BJ (cell line): ENCODE measurements at places on chromosomes 6 and 20.
A peak's percentile ranks its signal among the peaks of the same experiment; 100 is the strongest.

DNA sequence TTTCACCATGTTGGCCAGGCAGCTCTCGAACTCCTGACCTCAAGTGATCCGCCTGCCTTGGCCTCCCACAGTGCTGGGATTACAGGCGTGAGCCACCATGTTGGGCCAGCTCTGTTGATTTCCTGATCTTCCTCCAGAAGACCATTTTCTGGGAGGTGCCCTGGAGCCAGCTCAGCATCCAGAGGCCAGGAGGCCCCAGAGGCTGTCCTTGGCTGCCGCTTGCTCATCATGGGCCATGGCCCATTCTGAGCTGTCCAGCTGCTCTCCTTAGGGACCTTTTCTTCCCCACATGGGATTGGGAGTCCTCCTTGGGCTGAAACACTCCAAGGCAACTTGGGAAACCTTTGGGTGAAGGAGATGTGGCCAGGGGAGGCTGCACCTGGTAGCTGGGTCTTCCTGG is 15.4 kb downstream of the LRRC73 start:
- DNase-seq = no peak

- DNase-seq = no peak
Measured at GRCh38 chr20:3235666-3236324, 3.2 kb downstream of the SLC4A11 start.

GRCh38 chr6:13614126-13614925 is 809 bp upstream of the NOL7 start:
- DNase-seq = no peak

DNA sequence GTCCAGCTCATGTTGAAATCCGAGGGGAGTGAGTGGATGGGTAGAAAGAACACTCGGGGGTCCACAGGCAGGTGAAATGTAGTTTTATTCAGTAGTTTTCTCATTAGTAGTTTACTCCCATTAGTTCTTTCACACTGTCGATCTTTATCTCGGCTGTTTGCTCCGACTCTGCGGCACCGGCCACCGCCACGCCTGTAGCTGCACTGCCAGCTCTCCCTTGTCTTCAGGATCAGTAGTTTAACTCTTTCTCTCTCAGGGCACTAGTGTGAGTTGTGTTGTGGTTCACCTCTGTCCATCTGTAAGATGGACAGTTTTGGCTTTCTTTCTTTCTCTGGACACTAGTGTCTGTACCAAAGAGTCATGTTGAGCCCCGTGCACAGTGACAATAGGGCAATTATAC is 195.7 kb downstream of the LMBRD1 start:
- DNase-seq = no peak

DNA sequence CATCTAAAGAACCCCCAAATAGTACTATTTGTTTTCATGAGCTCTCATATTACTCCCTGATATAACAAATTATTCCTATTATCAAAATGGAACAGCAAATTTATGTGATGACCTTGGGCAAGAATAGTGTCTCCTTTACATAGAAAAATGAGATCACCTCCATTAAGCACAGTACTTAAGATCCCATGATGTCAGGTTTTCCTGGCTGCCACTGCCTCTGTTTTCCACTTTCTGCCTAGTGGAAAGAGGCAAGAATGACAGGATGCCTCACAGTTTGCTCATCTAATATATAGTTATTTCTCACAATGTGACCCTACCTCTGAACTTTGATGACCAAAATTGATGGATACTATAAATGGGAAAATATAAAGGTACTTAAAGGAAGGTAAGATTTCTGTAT is 260.1 kb upstream of the SGK1 start:
- DNase-seq = no peak

- DNase-seq = no peak
Measured at GRCh38 chr6:214428-214827, 77.9 kb upstream of the DUSP22 start.

GRCh38 chr6:163588220-163588919 is 173.9 kb downstream of the QKI start:
- peak; percentile 25 for DNase-seq

DNA sequence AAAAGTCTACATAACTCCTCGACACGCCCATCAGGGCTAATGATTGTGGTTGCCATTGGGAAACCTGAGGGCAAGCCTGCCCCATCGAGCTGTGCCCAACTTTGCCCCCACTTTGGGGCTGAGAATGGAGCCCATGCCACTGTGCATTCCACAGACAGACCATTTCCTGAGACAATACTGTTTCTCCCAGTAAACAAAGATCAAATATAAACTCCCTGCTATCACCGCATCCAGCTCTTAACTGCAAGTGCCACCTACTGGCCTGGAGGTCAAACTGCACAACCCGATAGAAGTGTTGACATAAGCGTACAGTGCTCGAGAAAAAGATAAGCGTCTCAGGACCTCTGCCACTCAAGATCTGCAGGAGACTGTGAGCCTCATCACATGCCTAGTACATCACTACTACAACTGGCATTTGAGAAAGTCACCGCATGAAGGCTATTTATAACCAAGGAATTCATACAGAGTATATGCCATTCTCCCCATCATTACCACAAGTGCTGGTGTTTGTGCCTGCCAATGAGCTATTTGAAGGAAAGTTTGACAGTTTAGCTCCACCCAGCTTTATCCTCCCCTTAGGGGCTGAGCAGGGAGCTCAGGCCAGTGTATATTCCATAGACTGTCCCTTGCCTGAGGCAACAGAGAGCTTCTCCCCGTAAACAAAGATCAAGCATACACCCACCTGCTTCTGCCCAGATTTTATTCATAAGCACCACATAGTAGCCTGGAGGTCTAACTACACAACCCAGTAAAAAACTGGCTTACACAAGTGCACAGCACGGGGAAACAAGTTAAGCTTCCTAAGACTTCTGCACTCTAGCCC is 4.5 kb upstream of the DEFB126 start:
- no peak for DNase-seq

DNA sequence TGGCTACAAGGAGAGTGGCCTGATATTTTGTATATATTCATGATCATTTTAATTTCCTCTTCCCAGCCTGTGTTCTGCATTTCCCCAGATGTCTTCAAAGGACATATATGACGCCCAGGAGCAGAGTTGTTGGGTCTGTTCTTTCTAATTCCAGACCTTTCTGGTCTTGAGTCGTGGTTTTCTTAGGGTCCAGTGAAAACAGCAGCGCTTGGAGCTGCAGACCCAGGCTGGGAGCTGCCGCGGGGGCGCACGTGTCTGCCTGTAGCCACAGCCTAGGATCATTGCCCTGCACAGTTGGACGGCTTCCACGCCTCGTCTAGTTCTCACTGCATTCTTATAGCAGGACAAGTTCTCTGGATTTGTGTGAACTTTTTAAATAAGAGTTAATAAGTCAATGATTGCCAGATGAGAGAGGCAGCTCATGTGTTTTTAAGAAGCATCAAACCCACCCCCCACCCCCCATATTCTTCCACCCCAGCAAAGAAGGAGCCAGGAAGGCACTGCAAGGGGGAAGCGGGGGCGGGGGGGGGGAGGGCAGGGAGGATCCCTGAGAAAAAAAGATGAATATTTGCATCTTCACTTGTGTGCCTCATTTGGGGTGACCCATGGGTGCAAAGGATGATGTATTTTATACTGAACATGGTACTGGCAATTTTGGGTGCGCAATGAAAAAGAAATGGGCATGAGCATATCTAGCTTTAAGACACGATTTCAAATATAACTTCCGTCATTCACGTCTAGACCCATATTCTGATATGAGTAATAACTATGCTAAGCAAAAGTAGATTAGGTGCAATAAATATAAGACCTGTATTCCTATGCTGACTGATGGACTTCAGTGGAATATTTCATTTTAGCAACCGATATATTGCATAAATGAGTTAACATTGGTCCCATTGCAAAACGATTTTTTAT is 160.0 kb downstream of the TBXT start:
- no peak for DNase-seq

DNA sequence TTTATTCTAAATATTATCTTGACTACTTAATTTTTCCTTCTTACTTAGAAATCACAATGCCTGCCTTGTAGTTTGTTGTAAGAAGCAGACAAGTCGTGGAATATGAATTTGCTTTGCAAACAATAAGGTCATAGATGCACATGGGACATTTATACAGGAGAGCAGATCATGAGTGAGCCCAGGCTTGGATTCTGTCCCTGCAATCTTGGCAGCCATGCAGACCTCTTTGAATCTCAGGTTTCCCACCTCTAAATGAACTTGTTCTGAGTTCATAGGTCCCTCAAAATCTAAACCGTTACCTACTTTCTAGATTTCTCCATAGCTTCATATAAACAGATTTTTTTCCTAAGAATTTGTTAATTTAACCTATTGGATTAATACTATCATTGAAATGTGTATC is 19.5 kb downstream of the KIAA0408 start:
- no peak for DNase-seq

- DNase-seq = no peak
Measured at GRCh38 chr20:4457566-4458543, 263.9 kb upstream of the PRND start.

GRCh38 chr6:96907498-96907897 is 9.8 kb upstream of the NDUFAF4 start:
- DNase-seq = no peak

DNA sequence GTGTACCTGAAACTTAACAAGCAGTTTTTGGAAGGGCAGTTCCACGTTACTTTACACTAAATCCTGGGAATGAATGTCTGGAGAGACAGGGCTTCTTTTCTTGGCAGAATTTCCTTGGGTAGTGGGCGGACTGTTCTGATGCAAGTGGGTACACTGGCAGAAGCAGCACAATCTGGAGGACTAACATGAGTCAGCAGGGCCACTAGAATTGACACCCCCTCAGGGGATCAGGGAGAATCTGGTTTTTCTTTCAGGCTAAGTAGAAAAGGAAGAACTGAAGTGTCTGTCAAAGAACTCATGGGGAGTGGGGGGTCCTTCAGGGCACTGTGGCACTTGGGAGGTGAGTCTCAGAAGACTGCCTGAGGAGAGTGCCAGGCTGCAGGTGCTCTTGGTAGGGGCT is 34.6 kb downstream of the PANK2 start:
- DNase-seq = no peak

DNA sequence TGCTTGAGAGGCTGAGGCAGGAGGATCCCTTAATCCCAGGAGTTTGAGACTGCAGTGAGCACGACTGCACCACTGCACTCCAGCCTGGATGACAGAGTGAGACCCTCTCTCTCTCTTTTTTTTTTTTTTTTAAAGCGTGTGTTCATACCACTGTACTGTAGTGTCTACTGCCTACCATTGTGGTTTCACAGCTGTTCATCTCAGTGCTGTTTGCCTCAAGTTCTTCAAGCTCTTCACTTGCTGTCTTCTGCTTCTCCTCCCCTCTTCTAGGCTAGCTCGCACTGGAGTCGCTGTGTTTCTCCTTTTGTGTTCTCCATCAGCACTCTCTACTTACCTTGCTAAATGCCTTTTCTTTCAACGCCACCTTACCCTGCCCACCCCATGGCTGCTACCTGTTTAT is 7.4 kb downstream of the FOXO3 start:
- no peak for DNase-seq

GRCh38 chr20:41356951-41357350 is 9.7 kb downstream of the EMILIN3 start:
- no peak for DNase-seq

DNA sequence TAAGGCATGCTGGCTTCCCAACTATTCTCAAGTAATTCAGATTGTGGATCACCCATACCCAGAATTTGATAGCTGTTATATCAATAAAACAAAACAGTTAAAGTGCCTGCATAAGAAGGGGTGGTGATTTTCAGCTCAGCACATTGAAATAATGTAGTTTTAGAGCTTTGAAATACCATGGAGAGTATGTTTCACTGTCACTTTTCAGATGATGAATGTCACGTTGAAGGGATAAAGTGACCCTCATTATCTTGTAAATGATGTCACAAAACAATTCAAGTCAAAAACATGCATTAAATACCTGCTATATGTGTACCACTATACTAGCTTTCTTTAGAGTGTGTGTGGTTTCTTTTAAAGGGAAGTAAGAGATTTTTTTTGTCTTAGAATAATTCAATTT is 27.6 kb downstream of the MLIP start:
- no peak for DNase-seq

DNA sequence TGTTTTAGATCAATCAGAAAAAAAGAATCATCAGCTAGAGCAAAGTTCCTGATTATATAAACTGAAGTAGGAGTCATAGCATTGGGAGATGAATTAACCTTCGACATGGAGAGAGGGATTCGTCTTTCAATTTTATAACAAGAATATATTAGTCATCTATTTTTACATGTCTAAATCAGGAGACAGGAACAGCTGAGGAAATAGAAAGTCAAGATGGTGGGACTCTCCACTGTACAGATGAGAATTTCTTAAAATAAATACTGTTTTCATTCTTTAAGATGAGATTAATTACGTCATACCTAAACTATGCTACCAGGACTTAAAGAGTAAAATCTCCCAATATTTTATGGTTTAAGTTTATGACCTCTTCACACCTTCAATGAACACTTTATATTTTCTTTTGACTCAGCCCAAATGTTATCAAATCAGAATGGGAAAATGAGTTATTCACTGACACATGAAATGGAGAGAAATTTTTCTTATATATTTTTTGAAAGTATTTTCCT is 1137.7 kb downstream of the EPHA7 start:
- no peak for DNase-seq

DNA sequence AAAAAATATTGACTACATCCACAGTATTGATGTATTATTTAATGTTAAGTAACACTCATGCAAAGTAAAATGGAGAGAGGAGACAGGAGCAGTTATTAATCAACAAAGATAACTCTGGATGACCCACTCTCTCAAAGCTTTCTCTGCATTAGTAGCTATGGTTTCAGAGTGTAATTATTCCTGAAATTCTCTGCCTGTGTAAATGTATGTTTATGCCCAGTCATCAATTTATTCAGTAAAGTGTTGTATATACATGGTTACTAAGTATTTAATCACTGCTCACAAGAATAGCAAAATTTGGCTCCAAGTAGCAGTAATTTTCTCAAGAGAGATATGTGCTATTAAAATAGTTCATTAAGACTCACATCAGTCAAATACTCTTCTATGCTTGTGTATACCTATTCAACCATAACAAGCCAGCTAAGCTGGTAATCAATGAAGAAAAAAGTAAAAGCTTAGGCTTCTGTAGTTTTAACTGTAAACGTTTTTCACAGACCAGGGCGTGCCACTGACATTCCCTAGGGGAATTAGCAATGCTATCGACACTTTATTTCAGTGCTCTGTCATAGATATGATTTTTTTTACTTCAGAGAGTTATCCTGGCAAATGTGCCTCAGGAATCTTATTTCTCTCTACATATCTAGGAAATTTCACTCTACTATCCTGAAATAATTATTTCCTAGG is 54.0 kb upstream of the RAB32 start:
- no peak for DNase-seq

DNA sequence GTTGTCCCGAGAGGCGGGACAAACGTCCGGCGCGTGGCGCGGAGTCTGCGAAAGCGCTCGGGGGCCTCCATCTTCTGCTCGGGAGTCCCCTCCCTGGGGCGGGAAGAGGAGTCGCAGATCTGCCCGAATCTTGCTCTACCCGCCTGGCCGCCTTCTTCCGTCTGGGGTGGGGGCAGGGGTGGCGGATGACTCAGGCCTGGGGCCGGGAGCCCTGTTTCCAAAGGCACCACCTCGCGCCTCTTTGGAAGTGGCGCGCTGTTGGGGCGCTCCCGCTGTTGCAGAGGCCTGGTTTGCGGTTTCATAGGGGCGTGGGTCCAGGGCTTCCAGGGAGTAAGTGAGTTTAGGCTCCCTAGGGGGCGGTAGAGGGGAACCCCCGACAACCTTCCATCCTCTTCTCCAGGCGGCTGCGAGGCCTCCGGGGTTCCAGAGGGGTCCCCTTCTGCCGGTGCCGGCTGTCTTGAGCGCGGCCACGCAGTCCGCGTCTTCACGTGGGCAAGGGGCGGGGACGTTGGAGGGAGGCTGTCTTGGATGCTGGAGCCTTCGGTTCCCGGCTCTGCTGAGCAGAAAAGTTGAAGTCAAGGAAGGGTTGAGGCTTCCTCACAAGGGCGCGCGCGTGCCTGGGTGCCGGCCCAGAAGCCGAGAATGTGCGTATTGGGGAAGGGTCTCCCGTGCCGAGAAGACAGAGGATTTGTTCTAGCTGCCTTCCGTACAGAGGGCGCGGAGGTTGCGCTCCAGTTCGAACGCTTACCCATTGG is 2.6 kb upstream of the TFAP2C start:
- DNase-seq = no peak
